ENCODE measurements at places on chromosomes 6 and 20. TPM values are rescaled to one million over a fixed set of nuclear protein-coding genes. Genes with fewer than 3 reads are reported as not detected.

PSORS1C1 gene
- total RNA-seq: not detected

DNA sequence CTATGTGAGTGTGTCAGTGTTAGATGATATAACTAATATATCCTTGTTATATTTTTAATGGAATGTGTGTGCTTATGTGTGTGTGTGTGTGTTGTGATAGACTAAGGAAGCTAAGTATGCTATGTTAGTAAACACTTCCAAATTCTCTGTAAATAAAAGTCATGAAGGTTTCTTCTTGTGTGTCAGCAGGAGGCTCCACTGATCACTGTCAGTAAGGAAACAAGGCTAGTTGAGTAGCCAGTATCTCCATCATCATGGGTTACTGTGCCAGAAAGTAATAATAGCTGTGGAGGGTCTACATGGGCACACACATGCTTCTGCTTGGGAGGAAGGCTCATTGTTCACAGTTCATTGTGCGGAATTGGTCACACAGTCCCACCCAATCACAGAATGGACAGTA lies 302.8 kb upstream of the RNF217 start:
- no peak for DNase-seq

DNA sequence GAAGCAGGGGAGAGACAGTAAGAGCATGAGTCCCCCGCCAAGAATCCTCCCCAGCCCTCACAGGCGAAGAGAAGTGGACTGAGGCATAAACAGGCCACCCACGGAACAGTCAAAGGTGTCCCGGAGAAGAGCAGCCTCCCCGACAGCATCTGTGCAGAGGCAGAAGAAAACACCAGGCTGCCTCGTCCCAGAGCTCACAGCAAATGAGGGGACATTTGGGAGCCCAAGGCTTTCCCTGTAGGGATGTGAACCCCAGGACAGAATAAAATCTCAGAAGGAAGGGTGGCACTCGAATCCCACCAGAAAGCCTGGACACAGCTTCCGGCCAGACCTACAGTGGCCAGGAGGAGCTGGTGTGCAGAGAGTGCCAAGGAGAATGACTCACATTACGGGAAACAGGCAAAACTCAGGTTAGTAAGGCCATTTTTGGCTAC lies 90.4 kb downstream of the DLL1 start:
- no peak for DNase-seq

- DNase-seq: no peak
Measured at GRCh38 chr6:9461188-9461587, 953.7 kb downstream of the TFAP2A start.

VSX1 gene
- 4.2 TPM for total RNA-seq

SOBP gene
- total RNA-seq: 23.0 TPM

HLA-F gene
- total RNA-seq: 0.98 TPM

GRCh38 chr20:58882704-58883089 lies 30.2 kb downstream of the GNAS start:
- no peak for DNase-seq

GRCh38 chr20:32986331-32986966 lies 17.8 kb downstream of the SUN5 start:
- DNase-seq: no peak

- DNase-seq: no peak
Measured at GRCh38 chr6:134073161-134073560, 20.7 kb upstream of the SLC2A12 start.

PTK7 gene
- total RNA-seq: 101 TPM

DNA sequence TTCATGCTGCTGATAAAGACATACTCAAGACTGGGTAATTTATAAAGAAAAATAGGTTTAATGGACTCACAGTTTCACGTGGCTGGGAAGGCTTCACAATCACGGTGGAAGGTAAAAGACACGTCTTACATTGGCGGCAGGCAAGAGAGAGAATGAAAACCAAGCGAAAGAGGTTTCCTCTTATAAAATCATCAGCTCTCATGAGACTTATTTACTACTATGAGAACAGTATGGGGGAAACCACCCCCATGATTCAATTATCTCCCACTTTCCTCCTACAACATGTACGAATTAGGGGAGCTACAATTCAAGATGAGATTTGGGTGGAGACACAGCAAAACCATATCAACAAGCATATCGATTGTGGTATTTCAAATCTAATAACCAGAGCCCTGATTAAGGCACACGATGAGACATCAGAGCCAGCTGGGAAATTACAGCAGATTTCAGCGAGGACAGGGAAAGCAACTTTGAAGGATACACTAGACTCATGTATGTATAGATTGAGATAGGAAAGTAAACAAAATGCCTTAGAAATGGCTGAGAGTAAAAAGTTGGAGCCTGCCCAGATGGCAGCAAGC lies 129.8 kb upstream of the GJE1 start:
- no peak for DNase-seq

DSP gene
- total RNA-seq: 9.4 TPM

DNA sequence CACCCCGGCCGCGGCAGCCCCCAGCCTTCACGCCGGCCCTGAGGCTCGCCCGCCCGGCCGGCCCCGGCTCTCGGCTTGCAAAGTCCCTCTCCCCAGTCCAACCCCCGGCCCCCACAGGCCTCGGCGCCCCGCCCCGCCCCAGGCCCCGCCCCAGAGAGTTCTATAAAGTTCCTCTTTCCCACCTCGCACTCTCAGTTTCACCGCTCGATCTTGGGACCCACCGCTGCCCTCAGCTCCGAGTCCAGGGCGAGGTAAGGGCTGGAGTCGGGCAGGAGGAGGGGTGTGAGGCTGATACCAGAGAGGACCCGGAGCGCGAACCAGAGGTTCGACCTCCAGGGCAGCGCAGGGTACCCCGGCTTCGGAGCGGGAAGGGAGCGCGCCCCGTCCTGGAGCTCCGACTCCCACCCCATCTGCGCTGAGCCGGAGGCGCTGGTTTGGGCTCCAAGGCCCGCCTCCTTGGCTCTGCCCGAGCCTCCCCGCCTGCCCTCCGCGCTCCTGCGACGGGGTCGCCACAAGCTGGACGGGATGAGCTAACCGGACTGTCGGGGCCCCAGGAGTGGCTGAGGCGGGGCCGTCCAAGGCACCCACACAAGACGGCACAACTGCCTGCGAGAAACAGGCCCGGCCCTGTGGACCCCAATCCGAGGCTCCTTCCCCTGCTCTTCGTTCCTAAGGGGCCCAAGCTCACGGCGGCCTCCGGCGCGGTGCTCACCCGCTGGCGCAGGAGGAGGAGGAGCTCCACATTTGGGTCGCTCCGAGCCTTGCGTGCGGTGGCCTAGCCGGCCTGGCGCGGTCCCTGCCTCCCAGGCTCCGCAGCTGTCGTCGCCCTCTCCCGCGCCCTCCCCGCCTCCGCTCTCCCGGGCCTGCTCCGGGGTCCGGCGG lies at the start of gene IRF4:
Gene IRF4 (plus strand): TSS at position 194 of the 882 bp plus-strand sequence. CDS start 1,401 bp downstream, outside the sequence.
- no peak for DNase-seq

DNA sequence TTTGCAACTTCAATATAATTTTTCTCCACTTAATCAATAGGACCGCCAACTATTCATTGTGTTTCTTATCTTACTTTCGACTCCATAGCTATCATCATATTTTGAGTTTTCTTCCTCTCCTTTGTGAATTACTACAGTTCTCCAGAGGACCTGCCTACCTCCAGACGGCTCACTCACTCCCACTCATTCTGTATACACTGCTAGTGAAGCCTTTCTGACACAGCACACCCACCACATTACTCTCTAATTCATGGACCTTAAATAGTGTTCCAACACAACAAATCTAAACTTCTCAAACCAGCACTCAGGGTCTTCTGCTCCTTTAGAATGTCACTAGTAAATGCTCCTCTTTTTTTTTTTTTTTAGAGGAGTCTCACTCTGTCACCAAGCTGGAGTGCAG lies 23.8 kb downstream of the FKBP5 start:
- DNase-seq: no peak

GRCh38 chr20:38497246-38497935 lies 24.7 kb downstream of the RALGAPB start:
- DNase-seq: no peak

CTNNBL1 gene
- 94.9 TPM for total RNA-seq

ZC2HC1B gene
- not detected for total RNA-seq

DNA sequence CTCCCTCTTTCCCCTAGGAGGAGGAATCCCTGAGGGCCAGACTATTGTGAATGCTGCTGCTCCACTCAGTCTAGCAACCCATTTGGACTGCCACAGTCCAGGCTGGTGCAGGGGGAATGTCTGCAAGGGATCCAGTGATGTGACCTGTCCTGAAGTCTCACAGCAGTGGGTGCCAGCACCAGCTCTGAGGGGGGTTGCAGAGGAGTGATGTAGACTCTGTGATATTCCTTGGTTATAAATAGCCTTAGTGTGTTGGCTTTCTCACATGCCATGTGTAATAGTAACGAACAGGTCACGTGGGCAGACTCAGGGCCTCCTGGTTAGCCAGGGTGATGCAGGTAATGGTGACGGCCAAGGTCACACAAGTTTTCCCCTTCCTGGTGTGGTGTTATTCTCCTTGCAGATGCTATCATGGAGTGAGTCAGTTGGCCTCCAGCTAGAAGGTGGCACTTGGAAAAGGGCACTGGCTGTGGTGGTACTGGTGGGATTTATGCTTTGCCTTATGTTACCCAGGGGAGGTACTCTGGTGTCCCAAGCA lies 404.4 kb downstream of the UTRN start:
- no peak for DNase-seq

TP53INP2 gene
- 17.1 TPM for total RNA-seq
